ENCODE measurements at places on chromosomes 2 and 18.

- DNase-seq = no peak
Measured at GRCh38 chr18:25349926-25350487, 2.0 kb downstream of the ZNF521 start.

GRCh38 chr18:55100817-55101457 lies 141.7 kb upstream of the CCDC68 start:
- no peak for DNase-seq

DNA sequence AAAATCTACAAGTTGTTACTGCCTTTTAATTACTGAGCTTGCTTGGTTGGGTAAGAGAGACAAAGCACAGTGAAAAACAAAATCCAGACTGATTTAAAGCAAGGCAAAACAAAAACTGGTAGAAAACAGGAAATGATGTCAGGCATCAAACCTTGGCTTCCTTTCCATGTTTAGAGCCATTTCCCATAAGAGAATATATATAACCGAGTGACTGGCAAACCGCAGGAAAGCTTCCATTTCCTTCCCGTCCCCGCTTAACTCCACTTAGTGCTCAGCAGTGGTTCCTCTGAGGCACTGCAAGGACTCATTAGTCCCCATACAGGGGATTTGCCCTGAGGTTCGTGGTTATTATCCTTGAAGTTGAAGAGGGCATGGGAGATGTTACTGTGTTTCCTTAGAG lies 446.3 kb downstream of the LPIN1 start:
- DNase-seq = no peak

- DNase-seq = no peak
Measured at GRCh38 chr2:127220768-127221527, 849 bp upstream of the CYP27C1 start.

GRCh38 chr2:173086518-173087213 lies 11.0 kb downstream of the MAP3K20 start:
- no peak for DNase-seq

DNA sequence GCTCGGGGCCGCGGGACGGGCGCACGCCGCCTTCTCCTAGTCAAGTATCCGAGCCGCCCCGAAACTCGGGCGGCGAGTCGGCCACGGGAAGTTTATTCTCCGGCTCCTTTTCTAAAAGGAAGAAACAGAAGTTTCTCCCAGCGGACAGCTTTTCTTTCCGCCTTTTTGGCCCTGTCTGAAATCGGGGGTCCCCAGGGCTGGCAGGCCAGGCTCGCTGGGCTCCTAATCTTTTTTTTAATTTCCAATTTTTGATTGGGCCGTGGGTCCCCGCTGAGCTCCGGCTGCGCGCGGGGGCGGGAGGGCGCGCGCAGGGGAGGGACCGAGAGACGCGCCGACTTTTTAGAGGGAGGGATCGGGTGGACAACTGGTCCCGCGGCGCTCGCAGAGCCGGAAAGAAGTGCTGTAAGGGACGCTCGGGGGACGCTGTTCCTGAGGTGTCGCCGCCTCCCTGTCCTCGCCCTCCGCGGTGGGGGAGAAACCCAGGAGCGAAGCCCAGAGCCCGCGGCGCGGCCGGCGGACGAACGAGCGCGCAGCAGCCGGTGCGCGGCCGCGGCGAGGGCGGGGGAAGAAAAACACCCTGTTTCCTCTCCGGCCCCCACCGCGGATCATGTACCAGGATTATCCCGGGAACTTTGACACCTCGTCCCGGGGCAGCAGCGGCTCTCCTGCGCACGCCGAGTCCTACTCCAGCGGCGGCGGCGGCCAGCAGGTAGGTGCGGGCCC lies 617 bp downstream of the FOSL2 start:
- no peak for DNase-seq

DNA sequence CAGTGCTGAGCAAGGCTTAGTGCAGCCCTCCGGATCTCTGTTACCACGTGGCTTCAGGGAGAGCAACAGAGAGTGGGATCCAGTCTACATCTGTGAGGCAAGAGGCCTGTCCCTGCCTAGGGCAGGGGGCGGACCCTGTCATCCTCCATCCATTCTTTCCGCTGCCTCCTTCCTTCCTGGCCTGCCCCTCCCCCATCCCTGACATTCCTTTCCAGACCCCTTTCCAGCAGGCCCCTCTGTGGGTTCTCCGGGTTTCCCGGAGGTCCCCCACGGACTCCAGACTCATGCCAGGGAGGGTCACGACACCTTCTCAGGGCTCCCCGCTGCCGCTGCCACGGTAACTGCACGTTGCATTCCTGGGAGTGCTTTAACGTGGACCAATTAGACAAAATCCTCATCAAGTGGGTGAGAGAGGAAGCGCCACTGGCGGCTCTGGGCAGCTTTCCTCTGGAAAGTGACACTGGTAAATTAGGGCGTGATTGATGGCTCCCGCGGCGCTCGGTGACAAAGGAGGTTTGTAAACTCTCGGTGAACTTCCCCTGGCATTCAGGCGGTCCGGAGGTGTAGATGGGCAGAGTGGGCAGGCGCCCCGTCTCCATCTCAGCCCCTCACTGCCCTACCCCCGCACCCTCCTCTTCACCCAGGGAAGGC lies 11.4 kb downstream of the ATOH8 start:
- DNase-seq = no peak

GRCh38 chr2:53381271-53381670 lies 386.3 kb upstream of the CHAC2 start:
- DNase-seq = no peak

DNA sequence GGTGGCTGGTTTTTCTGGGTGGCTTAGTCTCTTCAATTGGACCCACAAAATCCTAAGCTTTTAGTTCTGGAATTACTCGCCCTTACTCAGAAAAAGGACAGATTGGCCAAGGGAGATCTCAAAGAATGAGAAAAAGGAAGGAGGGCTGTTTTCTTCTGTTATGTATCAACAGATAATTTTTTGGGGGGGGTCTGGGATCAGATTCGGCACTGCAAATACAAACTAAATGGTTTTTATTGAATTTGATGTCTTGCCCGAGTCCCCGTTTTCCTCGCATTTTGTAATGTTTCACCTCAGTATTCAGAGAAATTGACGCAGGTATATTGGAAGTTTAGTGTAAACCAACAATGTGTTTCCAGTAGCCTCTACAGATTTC lies 762 bp downstream of the YIPF4 start:
- no peak for DNase-seq

DNA sequence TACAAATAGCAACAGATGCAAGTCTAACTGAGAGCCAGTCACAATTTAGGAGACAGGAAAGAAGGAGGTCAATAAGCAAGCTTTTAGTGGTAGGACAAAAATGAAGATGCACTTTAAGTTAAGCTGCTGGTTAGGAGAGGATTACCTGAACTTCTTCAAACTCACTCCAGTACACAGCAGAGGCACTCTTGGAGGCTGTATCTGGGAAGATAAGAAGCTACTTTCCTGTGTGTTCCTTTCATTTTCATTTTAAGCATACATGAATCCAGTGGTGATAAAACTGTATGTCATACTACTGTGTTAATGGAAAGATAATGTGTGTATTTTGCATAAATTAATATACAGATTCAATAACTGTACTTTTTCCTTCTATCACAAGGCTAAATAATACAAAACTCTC lies 49.6 kb downstream of the HYCC2 start:
- no peak for DNase-seq

DNA sequence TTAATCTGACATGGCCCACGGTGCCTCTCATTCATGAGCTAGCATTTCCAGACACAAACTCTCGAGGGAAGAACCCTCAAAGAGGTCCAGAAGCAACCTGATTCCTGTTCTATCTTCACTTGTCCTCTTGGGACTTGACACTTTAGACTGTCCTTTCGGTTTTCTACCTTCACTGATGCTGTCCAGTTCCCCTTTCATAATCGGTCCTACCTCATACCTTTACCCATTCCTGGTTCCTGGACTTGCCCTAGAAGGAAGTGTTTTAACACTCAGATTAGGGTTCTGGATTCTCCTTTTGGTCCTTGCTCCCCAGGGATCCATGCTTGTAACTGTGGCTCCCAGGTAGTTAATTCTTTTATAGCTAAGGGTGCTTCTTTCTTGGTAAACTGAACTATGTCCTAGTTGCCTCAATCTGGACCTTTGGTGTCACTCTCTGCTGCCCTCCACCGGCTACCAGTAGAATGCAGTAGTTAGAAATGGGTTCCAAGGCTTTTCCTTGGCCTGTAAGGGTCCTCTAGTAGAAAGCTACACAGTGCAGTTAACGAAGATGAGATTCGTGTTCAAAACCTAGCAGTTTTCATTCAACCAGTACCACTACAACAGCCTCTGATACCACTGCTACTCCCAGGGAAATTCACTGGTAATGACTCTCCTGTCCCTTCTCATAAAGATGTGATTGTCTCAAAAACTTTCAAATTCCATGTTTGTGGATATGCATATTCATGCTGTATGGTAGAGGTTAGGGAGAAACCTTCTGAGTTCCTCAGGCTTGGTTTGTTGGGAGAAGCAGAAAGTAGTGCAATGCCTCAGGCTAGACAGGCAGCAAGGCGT lies 178.1 kb upstream of the CYP26B1 start:
- DNase-seq = no peak

DNA sequence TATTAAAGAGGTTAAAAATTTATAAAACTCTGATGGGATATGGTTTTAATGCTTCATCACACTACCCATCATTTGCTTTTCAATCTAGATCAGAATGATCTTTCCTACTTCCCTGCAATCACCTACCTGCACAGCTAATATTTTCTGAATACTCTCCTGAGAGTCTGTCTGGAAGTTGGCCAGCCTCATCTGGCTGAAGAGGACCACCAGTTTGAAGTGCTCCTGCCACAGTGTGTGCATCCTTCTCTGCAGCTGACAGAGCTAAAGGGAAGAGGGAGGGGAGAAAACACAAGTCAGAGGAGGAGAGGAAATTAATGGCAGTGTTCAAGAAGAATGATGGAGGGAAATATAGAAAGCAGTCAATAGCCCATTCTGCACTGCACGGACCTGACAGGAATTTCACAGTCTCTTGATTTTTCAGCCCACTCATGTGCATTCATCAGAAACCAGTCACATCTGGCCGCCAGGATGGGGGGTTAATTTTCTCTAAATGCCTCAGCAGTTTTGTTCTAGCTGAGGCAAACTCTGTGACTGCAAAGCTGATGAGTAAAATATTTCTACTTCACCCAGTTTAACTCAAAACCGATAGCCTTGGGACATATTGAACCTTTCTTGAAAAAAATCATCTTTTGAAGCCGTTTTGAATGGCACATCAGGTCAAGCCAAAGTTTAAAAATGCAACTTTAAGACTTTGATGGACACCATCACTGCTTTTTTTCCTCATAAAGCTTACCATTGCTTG lies 201.8 kb upstream of the KLHL14 start:
- no peak for DNase-seq

DNA sequence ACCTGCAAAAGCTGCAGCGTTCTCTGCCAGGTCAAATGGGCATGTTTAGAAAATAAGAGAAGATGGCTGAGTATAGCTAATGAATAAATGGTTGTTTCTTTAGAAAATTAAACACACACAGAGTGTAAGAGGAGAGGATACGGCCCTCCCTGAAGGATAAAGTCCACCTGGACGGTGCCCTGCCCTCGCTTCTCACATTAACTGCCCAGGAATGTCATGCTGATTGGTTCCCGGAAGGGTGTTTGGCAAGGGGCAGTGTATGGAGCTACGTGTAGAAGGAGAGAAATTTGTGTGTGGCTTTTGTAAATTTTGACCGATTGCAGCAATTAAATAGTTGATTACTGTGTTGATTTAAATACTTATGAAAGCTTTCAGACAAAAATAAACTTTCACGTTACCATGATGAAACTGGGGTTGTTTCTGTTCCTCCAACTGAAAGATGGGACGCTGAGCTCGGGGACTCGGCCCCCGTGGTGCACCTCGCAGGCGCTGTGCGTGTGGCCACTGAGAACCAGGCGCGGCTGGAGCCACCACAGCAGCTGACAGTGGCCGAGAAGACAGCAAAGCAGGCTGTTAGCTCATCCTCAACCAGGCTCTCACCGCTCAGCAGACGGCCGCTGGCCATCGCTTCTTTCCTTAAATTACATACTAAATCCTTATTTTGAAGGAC lies 22.7 kb downstream of the MPPE1 start:
- DNase-seq = no peak

DNA sequence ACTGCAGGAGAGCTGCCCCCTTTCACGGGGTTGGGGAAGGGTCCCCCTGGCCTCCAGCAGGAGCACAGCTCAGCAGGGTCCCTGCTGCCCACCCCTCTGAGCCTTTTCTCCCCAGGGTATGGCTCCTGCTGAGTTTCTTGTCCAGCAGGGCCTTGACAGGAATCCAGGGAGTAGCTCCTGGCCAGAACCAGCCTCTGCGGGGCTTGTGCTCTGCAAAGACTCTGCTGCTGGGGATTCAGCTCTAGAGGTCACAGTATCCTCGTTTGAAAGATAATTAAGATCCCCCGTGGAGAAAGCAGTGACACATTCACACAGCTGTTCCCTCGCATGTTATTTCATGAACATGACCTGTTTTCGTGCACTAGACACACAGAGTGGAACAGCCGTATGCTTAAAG lies 21.2 kb downstream of the FOSL2 start:
- DNase-seq = no peak

GRCh38 chr2:158392687-158393086 lies 63.9 kb downstream of the CCDC148 start:
- no peak for DNase-seq

- DNase-seq = no peak
Measured at GRCh38 chr18:3265564-3266033, 3.7 kb downstream of the MYL12B start.

DNA sequence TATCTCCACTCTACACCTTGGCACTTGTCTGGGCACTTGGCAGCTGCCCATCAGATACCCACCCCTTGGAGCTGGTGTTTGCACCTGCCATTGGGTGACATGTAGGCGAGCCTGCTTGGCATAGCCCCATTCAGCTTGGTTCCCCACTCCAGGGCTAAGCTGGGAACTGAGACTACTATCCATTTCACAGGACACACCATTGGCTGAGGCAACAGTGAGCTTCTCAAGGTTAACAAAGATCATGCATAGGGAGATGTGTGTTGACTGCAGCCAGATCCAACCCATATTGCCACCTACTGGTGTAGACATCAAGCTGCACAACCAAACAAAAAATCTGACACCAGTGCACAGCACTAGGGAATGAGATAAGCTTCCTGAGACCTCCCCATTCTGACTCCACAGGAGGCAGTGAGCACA lies 1389.8 kb upstream of the TMEFF2 start:
- DNase-seq = no peak

DNA sequence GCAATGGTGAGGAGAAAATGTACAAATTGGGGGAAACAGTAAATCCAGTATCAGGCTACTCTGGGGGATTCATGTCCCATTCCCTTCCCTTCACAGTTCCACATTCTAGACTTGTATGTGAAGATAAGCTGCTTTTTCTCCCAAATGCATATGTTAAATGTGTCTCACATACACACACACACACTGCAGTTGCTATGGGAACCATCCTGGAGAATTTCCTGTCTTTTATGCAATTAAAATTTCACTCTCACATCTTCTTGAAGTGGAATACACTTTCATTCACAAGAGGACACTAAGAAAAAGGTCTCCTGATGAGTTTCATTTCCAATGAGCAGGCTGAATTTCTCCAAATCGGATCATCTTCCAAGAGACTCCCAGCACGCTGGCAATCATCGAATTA lies 366.0 kb downstream of the LRATD1 start:
- DNase-seq = no peak

- DNase-seq = no peak
Measured at GRCh38 chr2:221077251-221077650, 494.9 kb downstream of the EPHA4 start.
